ENCODE measurements at places on chromosomes 16 and 17.

DNA sequence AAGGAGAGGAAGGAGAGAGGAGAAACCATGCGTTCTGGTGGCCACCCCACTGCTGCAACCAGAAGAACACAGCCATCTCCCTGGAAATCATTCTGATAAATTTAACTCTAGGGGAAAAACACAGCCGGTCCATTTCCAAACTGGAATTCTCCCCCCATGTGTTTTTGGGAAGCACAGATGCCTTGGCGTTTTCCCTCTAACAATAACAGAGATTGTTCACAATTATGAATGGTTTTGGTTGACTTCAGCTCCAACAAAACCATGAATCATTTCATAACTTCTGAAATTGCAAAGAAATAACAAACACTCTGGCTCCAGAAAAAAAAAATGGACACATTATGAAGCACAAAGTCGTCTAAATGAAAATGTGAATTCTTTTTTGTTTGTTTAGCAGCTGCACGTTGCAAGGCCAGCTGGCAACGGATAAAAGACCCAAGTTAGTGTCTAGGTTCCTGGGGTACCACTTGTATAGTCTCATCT lies 46.2 kb downstream of the GNAO1 start:
- DNase-seq: no peak

- no peak for DNase-seq
Measured at GRCh38 chr16:67164599-67165061, at the start of gene HSF4. Gene HSF4, plus strand, starts transcription at chr16:67164745. Its CDS starts 67 bp downstream, at chr16:67164812.

- no peak for DNase-seq
Measured at GRCh38 chr16:57028086-57028485, 38.7 kb downstream of the NLRC5 start.

DNA sequence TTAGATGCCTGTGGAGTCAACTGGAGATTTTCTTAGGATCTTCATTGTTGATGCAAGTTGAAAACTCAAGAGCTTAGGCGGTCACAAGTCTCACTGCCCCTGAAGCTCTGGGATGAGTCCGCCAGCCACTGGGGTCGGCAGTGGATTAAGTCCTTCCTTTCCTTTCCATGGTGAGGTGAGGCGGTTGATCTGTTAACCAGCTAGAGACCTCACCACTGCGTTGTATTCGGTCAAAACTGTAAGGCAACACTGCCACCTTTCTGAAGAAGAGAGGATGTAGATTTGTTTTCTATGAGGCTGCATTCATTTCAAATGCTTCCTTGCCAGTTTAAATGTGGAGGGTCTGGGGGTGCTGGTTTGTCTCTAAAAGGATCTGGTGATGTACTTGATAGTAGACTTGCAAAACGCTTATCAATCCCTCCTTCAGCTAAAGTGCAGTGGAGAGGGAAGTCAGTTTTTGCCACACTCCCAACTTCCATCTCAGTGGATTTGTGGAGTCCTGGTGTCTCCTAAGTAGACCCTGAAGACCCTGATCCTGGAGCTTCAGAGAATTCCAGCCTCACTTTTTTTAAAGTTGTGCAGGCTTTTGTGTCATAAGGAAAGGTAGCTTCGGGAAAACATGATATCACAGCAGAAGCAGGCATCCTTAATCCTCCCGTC lies 1.7 kb downstream of the MYOCD start:
- DNase-seq: no peak

- no peak for DNase-seq
Measured at GRCh38 chr16:81553080-81553813, 108.6 kb downstream of the CMIP start.

GRCh38 chr16:84786605-84787262 lies 33.1 kb upstream of the CRISPLD2 start:
- no peak for DNase-seq

DNA sequence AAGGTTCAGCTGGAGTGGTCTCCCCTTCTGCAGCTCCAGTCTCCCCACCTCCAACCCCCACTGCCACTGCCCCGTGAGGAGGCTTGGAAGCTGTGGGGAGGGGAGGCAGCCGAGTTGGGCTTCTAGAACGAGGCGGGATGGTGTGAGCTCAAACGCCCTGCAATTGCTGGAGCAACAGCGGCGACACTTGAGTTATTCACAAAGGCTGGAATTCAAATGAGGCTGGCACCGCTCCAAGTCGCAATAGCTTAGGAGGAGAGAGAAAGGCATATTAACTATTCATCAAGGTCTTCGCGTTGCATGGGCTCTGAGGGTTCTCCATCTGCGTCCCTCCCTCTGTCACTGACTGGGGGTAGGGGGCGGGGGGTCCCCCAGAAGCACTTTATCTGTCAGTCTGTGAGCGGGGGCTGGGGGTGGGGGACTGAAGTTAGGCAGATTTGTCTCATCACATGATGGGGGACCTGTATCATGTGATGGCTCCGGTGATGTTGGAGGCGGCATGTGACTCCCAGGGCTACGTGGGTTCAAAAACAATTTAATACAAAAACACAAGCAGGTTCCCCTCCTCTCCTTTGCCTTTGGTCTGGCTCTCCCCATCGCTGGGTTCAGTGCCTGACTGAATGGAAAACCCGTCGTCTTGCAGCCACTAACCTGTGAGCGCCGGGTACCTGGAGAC lies 70.5 kb downstream of the RBBP6 start:
- no peak for DNase-seq

- DNase-seq: no peak
Measured at GRCh38 chr17:32483451-32484019, 3.3 kb upstream of the CDK5R1 start.

DNA sequence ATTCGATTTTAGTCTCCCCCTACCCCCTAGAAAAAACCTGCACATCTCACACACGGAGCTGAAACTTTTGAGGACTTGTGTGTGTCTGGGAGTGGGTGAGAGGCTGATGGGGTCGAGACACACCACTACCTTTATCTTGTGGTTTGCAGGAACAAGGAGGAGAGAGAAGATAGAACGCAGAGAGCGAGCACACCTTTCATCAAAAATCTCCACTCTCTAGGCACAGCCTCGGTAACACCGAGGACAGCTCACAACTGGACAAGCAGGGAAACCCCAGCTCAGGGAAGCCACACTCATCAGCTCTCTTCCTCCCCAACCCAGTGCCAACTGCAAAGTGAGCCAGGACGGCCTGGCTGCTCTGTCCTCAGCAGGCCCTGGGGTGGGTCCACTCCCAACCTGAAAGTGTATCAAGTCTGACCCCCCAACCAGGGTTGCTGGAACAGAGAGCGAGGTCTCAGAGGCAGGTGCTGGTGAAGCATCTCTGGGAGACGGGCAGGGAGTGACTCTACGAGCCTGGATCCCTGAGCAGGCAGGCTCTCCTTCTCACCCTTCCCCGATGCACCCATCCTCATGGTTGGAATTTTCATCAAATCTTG lies 5.2 kb upstream of the GHDC start:
- no peak for DNase-seq

- DNase-seq: no peak
Measured at GRCh38 chr16:57687363-57687929, 7.2 kb upstream of the DRC7 start.

DNA sequence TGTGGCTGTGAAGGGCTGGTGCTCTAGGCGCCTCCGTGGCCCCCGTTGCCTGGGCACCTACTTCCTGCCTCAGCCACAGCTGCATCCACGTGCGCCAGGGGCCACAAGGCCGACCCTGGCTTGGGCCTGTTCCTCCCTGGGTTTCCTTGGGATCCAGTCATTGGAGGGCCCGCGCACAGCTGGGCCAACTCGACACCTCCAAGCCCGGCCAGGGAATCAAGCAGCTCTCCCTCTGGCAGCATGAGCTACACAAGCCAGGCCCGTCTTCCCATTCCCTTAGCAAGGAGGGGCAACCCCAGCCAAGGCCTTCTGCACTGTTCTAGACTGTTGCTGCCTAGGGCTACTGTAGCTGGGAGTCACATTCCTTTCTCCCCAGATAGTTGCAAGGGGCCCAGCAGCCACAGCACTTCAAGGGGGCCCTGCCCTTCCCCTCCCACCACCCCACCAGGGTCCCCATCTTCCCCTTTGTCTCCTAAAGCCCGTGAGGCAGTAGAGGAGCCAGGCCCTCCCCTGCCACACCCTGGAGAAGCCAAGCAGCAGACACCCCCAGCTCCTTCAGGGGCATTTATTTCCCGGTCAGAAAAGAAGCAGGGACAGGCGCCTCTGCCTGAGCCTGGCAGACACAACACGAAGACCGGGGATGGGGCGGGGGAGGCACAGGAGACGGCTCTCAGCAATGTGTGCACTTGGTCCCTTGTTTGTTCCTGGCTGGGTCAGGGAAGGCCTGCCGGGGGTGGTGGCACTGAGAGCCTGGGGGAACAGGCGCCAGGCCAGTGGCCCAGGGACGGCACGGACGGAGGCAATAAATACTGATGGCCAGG lies 3.8 kb downstream of the ARHGDIA start:
- no peak for DNase-seq

- DNase-seq: no peak
Measured at GRCh38 chr17:57662644-57663308, 82.3 kb downstream of the CCDC182 start.

- DNase-seq: no peak
Measured at GRCh38 chr16:86626966-86627365, 48.6 kb downstream of the FOXL1 start.
